Peyer's patch (tissue), 4 donors: ENCODE measurements at places on chromosomes 7 and 10.

DNA sequence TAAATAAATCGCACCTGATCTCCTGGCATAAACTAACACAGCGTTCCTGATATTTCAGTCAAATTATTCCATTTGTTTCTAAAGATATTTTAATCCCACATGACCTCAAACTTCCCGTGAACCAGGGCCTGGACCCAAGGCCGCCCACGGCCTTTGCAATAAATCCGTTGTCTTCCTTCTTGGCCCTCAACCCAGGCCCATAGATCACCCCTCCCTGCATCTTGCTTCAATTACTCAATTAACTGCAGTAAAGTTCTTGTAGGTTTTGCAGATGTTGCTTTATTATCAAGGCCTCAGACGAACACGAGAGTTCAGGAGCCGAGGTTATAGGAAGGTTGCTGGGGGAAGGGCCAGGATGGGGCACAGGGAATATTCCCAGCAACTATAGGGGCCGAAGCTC lies 249.4 kb downstream of the RAB11FIP2 start:
- DNase-seq, result no peak

- DNase-seq, result no peak
Observed at GRCh38 chr10:89466599-89467035, 52.2 kb downstream of the IFIT5 start.

DNA sequence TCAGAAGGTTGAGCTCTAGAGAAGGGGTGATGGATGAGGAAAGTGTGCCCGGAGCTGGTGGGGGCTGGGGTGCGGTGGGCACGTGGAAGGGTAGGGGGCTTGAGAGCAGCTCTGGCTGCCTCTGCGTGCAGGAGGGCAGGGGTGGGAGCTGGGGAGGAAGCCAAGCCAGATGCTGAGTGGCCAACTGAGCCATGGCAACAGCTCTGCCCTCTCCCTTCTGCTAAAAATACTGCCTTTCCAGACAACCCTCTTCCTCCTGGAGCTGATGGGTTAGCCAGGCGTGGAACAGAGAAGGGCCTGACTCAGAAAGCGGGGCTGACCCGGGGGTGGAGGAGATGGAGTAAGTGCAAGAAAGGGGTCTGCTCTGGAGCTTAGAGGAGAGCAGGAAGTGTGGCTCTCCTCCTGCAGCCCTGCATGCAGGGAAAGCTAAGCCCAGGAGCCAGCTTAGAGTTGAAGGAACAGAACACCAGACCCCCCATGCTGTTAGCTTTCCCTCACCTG lies 114.6 kb upstream of the AGK start:
- no peak for DNase-seq

DNA sequence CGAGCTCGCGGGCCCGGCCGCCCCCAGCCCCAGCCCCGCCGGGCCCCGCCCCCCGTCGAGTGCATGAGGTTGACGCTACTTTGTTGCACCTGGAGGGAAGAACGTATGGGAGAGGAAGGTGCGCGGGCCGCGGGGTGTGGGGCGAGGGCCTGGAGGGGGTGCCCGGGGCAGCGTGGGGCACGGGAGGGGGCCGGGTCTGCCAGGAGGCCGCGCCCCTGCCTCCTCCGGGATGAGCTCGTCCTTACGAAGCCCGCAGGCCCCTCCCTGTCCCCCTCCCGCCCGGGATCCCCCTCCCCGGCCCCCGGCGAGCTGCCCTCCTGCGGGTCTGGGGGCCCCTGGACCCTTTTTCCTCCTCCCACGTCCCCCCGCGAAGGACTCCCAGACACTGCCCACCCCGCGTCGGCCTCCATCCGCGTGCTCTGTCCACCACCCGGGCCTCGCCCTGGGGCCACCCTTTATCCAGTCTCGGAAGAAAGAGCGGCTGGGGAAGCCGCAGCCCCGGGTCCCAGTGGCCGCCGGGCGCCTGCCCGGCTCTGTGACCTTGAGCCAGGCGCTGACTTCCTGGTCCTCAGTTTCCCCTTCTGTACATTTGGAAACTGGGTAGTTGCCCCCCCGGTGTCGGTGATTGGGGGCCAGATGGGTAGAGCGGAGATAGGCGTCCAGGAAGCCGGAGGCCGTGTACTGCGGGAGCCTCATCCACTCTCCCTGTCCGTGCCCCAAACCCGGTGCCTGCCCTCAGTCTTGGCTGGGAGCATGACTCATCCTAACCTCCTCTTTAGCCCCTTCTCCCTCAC lies 521 bp downstream of the LIMK1 start:
- no peak for DNase-seq

GRCh38 chr7:150337179-150337578 lies 4.2 kb downstream of the RARRES2 start:
- DNase-seq, result no peak

DNA sequence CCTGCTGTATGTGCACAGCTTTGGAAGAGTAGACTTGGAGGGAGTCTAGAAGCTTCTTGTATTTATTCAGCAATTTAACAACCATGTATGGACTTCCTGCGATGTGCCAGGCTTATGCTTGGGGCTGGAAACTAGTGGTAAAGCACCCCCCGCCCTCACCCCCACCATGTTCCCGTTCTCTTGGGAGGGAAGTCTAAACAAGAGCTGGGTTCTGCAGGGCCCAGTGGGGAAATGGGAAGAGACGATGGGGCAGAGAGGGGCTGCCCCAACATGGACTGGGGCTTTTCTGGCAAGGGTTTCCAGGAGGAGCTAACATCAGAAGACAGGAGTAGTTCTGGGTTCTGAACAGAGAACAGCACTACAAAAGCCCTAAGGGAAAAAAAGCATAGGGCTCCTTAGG lies 8.0 kb downstream of the RASSF4 start:
- no peak for DNase-seq
